ENCODE measurements at places on chromosomes 1 and 21.

DNA sequence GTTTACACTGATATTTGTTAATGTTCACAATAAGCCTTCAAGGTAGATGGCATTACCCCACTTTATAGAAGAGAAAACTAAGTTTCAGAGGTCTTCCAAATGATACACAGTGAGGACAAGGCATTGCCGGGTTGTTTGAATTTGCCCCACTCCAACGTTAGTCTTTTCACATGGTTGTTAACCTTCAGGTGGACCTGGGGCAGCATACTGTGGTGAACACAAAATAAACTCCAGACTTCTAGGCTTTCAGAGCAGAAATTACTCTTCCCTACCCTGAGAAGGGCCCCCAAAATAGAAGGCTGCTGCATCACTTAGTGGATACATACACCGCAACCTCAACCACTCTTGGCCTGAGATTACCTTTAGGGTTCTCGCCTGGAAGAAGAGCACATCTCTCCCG is 3.4 kb upstream of the KHDRBS1 start:
- DNase-seq: no peak

GRCh38 chr1:192342842-192343241 is 26.1 kb downstream of the RGS21 start:
- DNase-seq: no peak

DNA sequence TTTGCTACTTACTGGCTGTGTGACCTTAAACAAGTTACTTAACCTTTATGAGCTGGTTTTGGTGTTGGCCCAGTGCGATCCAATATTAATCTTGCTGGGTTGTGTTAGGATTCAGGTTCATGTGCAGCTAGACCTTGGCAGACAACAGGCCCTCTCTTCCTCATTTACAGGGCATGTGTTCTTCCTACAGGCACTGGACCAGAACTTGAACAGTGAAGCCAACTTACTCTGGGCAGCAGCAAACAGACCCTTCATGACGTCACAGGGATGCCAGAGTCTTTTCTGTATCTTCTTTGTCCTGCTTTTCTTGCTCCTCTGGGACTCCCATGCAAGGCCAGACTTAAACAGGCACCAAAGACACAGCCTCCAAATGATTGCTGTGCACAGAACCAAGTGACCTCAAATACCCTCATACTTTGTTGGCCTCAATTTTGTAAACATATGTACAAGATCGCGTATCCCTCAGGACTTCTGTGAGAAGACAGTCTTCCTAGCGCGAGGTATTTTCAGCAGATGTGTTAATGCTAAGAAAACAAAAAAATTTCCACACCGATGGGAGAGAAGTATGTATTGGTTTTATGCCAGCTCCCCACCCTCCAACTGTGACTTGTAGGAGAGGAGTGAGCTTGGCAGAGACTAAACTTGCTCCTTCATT is 73.7 kb downstream of the URB2 start:
- DNase-seq: no peak

- peak; percentile 49 for DNase-seq
Observed at GRCh38 chr1:165828103-165828668, 772 bp downstream of the UCK2 start.

DNA sequence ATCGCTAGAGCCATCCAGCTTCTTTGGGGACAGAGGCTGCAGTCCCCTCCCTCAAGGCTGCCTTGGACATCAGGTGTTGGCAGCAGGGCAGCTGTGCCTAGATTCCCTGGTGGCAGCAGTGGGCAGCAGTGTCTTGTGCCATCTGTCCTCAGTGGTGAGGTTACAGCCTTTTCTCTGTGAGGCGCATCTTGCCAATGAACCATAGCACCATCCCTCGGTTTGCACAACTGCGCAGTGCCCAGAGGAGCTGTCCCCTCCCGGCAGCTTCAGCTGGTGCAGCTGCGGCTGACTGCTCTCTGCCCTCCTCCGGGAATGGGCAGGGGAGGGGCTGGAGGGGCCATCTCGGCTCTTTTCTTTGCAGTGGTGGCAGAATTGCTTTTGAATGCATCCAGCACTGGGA is 59.0 kb upstream of the C8B start:
- DNase-seq: no peak

DNA sequence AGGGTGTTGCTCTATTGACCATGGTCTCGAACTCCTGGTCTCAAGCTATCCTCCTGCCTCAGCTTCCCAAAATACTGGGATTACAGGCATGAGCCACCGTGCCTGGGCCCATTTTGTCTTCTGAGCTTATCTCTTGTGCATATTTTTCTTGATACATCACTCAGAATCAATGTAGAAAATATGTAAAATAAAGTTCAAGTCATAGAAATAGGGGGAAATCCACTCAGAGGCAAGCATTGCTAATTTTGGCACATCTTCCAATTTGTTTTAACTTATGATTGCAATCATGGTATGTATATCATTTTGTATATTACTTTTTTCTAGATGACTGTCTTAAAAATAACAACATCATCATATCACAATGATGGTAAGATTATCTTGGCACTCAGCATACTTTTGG is 21.6 kb downstream of the RIT1 start:
- DNase-seq: no peak

DNA sequence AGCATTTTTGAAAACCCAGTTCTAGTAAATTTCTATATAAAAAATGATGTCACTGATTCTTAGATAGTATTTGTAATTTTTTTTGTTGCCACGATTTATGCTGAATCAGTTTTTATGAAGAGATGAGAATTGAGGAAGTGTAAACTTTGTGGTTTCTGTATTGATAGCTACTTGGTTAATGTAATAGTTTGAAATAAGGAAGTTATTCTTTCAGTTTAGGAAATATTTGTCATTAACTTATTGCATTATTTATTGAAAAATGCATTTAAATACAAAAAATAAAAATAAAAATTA is 97.8 kb downstream of the ZFYVE9 start:
- DNase-seq: no peak

GRCh38 chr1:210438928-210439841 is 110.5 kb downstream of the HHAT start:
- DNase-seq: no peak

DNA sequence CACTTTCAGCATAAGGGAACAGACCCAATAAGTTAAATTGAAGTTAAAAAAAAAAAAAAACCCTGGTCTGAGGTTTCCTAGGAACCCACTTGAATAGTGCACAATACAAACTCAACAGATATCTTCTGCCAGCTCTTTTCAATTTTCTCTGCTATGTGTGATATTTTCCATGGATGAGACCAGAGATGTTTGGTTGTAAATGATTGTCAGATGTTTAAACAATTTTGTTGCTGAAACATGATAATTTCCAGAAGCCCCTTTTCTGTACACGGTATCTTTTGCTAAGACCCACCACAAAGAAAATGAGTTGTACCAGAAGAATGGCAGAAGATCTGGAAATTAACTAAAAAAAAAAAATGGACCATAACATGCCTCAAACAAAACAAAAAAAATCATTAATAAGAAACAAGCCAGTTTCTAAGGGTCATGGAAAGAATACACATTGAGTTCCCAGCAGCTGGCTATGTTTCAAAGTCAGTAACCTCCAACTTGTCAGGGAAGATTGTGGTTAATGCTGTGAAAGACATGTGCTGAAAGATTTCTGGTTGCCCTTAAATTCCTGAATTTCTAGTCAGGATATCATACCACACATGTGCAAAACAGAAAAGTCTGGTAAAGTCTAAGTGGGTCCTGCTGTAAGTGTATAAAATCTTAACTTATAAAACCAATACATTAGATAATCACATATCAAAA is 35.6 kb upstream of the MGST3 start:
- DNase-seq: no peak

DNA sequence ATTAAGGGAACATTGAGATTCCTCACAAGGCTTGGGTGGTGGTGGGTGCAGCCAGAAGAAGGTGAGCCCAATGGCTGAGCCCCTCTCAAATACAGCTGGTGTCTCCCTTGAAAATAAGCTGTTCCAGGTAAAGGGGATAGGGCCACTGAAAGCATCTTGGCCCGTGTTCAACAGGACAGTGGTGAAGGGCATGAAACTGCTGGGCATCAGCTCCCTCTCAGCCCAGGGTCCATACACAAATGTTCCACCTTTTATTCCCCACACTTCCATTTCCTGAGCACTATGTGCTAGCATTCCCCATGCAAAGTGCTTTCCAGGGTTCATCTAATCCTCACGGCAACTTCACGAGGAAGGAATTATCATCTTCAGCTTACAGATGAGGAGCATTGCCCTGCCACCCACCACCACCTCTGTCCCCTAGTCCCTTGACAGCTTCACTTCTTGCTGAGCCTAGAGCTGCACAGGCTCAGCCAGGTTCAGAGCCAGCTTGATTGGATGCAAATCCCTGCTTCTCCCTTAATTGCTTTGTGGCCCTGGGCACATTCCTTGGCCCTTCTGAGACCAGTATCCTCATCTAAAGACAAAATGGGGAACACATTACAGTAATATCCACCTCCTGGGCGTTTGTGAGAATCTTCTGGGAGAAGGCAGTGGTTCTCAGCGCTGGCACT is 9.6 kb downstream of the TAGLN2 start:
- no peak for DNase-seq

DNA sequence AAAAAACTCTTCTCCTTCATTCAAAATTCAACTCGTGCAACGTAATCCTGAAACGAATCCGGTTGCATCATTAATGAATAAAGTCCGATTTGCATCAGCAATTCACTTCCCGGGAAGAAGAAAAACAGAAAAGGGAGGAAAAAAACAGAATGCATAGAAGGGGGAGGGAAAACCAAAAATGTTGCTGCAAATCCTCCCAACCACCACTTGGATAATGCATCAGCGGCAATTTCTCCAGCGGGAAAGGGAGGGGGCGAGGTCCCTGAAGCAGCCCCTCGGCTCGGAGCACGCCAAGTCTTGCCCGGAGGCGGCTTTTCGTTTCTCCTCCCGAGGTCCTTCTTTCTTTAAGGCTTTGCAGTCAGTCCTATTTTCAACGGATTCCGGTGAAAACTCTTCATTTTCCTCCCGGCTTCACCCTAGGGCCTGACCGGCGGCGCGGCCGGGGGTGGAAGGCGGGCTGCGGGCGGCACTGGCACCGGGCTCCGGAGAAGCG is 723 bp downstream of the CDC42BPA start:
- DNase-seq: no peak

- DNase-seq: no peak
Observed at GRCh38 chr1:12203216-12204007, 26.4 kb upstream of the VPS13D start.

- DNase-seq: no peak
Observed at GRCh38 chr1:175656416-175656815, 87.0 kb downstream of the TNR start.

DNA sequence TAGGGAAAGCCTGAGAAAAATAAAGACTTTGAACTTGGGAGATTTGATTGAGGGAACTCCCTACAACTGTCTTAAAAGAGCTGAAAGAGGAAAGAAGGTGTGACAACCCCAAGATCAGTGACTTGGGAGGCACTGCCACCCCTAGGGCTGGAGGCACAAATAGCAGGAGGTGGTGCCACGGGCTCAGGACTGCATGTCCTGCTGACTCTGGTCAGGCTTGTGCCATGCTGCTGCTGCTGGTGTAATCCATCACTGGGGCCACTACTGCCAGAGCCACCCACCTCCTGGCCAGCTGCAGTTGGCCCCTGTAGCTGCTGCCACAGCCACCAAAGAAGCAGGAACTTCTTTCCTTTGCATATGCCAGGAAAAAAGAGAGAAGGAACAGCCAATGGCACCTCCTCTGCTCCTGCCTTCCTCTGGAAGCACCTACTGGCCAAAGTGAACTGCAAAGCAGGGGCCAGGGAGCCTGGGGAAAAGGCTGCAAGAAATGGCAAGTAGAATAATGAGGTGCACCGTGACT is 730.3 kb downstream of the PTPRU start:
- DNase-seq: no peak
